Osteoblast (primary cell): ENCODE measurements at places on chromosomes 12 and 14.

DNA sequence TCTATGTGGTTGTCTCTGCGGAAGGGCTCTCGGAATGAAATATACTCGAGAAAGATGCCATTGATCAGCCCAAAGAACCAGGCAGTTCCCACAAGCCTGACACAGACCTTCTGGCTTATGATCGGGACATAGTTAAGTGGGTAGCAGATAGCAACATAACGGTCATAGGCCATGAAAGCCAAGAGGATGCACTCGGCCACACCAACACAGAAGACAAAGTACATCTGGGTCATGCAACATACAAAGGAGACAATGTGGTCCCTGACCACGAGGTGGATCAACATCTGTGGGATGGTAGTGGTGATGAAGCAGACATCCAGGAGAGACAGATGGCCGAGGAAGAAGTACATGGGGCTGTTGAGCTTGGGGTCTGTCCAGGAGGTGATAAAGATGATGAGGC is 326 bp downstream of the OR10AD1 start:
- no peak for DNase-seq

DNA sequence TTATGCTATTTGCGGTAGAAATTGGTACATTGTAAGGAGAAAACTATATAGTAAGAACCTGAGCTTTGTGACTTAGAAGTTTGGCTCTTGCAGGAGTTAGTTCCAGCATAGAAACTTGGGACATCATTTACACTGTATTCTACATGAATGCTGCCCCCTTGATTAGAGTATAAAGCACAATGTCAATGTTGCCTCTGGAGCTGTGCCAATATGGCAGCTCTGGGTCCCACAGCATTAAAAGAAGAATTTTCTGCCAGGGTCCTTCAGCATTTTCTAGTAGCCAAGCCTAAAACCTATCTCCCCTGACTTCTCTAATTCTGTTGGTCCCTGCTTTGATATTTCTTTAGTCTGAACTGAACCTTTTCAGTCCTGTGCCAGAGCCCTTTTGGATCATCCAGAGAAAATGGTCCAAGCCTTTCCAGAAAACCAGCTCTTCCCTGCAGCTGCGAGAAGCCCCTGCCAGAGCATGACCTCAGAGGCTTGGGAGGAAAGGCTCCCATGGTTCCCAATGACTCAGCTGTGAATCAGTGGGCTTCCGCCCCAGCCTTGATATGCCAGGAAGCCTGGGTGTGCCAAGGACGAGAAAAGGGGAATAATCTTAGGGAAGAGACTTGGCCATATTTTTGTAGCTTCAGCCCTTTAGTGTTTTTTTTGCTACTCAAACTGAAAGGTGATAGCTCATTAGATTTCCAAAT is 43.2 kb downstream of the PLEKHG7 start:
- peak; percentile 93 for DNase-seq

DNA sequence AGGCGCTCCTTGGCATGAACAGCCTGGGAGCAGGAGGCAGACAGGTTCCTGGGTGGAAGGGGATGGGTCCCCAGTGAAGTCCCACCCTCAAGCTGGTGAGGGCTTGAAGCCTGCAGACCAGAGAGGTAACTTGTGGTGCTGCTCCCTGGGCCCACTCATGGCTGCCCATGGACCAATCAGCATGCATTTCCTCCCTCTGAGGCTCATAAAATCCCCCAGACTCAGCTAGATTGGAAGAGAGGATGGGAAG is 50.2 kb downstream of the A2M start:
- DNase-seq, result no peak

GRCh38 chr14:73027546-73027945 is 640 bp upstream of the ZFYVE1 start:
- DNase-seq, result no peak

GRCh38 chr14:55190906-55191202 is 531 bp downstream of the DLGAP5 start:
- DNase-seq, result peak; percentile 27

DNA sequence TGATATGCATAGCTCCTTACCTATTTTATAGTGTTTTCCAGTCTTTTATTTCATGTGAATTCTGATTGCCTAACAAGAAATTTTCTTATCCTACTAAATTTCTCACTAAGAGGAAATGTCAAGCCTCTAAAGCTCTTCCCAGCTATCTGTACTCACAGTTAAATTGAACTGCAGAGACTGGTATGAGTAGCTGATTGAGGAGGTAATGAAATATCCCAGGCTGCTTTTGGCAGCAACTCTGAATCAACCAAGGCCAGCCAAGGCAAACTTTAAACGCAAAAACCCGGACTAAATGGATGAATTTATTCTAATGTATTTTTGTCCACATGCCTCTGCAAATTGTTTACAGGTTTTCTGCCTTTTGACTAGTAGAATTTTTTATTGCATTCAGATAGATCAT is 119.1 kb upstream of the PMCH start:
- no peak for DNase-seq

DNA sequence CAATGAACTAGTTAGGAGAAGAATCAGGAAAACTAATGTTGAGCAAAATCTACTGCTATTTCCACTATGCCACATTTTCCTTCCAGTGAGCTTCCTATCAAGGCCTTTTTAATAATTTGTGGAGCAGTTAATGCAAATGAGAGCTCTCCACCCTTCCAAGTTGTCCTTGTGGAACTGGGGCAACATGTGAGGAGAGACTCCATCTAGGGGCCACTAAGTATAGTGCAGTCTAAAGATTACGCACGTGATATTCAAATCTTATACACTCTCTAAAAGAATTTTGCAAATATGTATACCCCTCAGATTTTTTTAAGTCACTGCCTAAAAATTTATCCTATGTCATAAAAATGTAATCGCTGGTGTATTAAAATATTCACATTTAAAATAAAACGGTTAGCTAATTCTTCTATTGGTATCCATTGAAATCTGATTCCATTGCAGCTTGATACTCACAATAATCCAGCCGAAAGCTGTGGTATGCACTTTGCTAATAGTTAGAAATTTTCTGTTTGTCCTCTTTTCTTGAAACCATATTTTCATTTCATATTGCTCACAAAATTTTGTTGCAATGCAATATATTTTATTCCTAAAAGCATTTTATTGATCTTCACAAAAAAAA is 100.1 kb downstream of the PAH start:
- no peak for DNase-seq

- DNase-seq, result no peak
Observed at GRCh38 chr12:108112832-108113556, 16.1 kb upstream of the WSCD2 start.

GRCh38 chr14:55249423-55249822 is 21.8 kb upstream of the FBXO34 start:
- DNase-seq, result peak; percentile 91

DNA sequence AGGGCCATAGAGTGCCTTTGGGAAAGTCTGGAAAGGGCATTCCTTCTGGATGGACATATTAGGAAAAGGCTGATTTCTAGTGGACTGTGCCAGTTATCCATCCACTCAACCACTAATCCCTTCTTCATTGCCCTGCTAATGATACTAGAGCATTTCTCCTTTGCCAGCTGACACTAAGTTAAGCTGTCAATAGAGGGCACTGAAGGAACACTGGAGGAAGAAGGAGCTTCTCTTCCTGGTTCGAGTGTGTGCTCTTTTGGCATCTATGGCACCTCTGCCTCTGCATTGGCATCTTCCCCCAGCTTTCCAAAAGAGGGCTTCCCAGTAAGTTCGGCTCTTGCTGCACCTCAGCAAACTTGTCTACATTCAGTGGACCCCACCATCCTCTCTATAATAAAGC is 165.4 kb downstream of the DERA start:
- peak; percentile 18 for DNase-seq

GRCh38 chr12:65430571-65431306 is 152.3 kb downstream of the MSRB3 start:
- DNase-seq, result no peak

GRCh38 chr12:114697243-114697716 is 13.3 kb upstream of the TBX3 start:
- DNase-seq, result peak; percentile 81

GRCh38 chr14:75493592-75494087 is 28.6 kb upstream of the BATF start:
- DNase-seq, result no peak

GRCh38 chr14:61033855-61034254 is 52.8 kb downstream of the SLC38A6 start:
- DNase-seq, result no peak

DNA sequence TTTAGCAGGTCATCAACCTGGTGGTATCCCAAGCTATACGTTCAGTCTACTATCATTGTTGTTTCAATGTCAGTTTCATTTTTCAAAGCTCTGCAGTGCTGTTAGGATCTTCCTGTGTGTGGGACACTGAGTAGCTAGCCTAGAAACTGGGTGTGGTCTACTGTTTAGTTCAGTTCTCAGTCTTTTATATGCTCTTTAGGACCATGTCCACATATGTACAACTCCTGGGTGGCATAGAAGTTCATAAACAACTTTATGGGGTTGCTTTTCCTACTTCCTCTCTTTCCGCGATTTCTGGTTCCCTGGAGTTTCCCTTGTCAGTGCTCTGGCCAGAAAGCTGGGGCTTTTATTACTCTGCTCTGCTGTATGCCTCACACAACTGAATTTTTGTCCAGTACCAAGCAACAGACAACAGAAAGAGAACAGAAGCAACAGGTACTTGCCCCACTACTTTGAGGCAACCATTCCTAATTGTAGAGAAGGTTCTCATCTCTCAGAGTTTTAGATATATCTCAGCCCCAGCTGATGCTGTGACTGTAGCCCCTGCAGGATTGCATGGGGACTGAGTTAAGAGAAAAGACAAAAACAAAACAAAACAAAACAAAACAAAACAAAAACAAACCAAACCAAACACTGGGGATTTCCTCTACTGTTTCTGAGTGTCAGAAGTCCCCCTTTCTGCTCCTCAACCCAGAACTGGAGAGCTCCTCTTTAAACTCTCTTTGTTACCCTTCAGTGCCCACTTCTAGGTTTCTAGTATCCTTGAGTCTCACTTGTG is 30.3 kb downstream of the MIS18BP1 start:
- DNase-seq, result no peak

DNA sequence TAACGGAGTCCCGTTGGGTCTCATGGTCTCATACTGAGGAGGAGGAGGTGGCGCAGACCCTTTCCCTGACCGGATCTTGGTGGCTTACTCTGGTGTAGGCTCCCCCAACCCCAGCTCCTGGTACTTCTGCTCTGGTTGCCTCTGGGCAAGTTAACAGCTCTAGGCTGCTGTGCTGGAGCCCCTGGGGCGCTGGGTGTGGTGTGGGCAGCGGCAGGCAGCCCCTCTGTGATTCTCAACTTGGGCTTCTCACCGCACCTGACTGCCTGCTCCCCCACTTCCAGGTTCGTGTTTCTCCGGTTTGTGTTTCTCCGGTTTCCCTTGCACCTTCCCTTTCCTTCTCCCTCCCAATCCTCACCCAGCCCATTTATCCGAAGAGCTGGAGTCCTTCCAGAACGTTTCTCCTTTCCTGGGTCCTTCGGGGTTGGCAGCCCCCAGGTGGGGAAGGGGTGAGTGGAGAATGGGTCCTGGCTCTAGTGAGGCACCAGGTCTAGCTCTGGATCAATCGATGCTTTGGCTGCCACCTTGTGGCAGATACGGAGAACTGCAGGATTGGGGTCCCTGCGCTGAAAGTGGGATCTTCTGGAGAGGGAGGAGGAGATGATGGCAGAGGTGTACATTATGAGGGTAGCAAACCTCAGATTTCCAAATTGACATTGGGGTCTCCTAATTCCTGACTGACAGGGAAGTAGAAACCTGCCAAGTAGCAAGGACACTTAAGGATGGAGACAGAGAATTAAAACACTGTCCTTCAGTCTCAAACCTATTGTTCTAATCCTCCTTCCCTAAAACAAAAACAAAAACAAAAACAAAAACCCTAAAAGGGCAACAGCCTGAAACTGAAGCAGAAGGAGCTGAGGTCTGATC is 8.3 kb downstream of the CISTR start:
- peak; percentile 95 for DNase-seq

DNA sequence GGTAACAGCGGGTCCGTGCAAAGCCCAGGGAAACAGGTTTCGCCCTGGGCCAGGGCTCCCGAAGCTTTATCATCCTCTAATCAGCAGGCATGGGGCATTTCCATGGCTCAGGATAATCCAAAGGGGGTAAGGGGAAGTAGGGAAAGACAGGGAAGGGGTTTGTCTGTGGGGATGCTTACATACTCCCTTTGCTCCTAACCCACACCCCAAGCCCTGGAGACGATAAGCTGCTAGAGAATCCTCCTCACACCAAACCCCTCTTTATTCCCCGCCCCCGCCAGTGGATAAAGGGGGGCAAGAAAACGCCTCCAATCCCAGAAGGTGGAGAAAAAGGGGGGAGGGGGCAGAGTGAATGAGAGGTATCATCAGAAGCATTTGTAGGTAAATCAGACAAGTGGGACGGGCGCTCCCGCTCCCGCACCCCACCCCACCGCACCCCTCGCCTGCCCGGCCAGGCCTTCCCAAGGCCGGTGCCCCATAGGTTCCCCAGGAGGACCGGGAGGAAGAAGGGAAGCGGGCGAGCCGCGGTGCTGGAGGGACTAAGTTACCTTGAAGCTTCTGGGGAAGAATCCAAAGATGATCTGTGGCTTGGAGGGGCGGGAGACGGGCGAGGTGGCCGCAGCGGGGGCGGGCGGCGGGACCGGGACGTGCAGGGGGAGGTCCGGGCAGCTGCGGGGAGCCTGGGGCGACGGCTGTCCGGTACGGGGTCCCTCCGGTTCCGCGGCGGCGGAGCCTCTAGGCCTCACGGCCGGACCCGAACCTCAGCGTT is 762 bp downstream of the PPP2R5E start:
- DNase-seq, result peak; percentile 58

DNA sequence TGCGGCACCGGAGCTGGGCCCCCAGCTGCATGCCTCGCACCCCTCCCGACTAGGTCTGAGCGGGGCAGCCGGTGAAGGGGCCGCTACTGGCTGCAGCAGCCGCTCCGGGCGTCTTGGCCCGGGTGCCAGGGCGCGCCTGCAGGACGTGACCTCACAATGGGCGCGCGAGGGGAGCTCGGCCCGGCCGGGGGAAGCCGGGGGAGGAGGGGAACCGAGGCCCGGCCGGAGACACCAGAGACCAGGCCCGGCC is 353 bp downstream of the BAG5 start:
- DNase-seq, result peak; percentile 95

GRCh38 chr14:31967669-31967975 is 109.5 kb upstream of the ARHGAP5 start:
- DNase-seq, result no peak

DNA sequence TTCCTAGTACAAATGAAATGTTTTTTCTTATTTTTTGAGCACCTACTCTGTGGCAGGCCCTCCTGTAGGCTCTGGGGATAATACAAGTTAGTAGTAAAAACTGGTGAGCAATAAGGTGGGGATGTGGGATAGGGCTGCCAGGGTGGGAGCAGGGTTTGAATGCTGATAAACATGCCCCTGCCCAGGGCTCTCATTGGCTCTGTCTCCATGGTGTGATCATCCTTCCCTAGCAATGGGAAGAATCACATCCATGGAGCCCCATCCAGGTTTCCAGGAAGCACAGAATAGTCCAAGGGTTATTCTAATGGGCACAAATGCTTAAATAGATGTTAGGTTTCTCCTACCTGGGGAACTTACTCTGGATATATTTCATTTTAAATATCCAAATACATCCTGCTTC is 45.5 kb downstream of the GIT2 start:
- DNase-seq, result no peak
